Upper lobe of right lung (tissue), 1 donor: ENCODE measurements at places on chromosomes 5 and 9. TPM values are rescaled to one million over a fixed set of nuclear protein-coding genes. Genes with fewer than 3 reads are reported as not detected.
A peak's percentile ranks its signal among the peaks of the same experiment; 100 is the strongest.

DNA sequence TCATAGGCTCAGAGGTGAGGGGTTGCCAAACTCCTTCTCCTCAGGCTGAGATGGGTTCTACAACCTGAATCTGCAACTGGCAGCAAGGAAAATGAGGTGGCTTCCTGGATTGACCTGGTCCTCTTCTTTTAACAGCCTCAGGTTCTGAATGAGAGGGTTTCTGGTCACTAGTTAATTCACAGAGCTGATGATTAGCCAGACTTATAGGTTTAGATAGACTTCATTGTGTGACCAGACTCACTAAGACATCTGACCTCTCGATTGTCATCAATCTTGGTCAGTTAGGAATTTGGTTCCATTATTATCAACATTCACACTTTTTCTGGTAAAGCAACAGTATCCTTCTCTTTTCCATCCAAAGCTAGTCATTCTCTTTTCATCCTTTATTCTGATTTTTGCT lies 257.9 kb downstream of the PAPPA start:
- no peak for DNase-seq

- no peak for DNase-seq
These were observed 366.0 kb downstream of the BRINP1 start for GRCh38 chr9:119003201-119003611.

DNA sequence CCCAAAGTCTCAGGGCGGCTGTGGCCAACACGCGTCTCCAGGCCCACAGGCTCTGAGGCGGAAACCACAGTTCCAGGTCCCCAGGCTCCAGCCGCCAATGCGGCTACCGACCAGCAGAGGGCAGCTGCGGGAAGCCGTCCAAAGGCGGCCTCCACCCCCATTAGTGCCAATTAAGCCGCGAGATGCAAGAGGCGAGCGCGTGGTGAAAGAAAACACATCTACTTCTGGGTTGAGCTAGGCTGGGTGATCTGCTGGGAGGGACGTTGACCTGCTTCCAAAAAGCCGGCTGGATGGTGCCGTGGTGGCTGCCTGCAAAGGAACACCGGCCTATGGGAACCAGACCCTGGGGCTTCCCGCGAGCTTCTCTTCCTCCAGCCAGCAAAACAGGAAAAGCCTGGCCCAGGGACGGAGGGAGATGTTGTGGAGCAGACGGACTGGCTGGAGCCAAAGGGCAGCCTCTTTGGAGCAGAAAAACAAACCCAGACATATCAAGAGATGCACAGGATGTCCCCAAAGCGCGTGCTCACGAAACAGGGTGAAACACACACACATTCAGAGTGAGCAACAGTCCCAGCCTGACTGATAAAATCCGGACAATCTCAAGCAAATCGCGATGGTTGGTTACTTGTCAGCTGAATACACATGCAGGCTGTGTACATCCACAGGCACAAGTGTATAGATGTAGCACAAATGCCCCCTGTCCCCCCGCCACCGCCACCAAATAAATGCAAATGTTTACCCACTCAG lies 187.1 kb upstream of the BRINP1 start:
- peak; percentile 88 for DNase-seq

GRCh38 chr5:153718713-153719112 lies 228.2 kb downstream of the GRIA1 start:
- no peak for DNase-seq

DNA sequence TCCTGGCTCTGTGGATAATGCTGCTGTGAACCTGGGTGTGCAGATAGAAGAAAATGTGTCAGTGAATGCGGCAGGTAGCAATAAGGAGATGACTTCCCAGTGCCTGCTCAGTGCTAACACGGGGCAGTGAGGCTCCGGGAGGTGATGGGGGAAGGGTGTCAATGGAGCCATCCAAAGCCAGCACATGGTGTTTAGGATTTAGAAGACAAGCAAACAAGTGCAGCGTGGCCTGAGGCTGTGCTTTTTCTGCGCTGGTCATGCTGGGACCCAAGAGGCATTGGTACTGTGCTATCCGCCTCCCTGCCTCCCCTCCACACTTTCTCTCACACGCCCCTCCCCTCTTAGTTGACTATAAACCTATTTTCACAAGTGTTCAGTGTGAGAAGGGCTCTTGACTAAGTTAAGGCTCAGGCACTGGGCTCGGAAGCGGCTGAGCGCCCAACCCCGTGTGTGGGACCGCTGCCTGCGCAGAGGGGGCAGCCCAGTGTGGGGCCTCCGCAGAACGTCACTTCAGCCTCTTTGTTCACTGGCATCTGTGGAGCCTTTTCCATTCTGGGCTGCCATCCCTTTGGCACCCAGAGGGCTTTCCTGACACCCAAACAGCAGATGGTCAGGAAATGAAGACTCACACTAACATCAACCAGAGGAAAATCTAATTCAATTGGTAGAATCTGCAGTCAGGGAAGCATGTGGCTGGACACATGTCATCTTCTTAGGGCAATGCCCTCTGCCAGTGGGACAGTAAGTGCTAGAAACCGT lies 21.8 kb upstream of the NINJ1 start:
- DNase-seq = no peak

DNA sequence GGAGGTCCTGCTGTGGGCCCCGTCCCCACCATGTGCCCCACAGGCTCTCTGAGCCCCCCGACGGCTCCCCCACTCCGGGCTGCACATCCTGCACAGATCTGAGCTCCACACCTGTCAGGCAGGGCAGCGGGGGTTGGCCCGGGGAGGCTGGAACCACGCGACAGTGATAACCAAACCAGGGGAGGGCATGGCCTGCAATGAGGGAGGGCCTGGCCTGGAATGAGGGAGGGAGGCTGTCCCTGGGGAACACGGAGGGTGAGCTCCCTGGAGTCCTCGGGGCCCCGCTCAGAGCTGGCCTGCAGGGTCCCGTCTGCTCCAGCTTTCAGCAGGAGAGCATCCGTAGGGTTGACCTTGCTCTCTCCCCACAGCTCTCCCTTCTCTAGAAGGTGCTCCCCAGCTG lies 30.5 kb downstream of the SLC9A3 start:
- DNase-seq = no peak

GRCh38 chr5:79346420-79346824 lies 110.5 kb downstream of the JMY start:
- DNase-seq = no peak

CLIC3 gene
- total RNA-seq = 80.7 TPM

FOXD4L4 gene
- total RNA-seq = 0.23 TPM

ARHGEF37 gene
- total RNA-seq = 13.3 TPM
